Heart right ventricle (tissue), 16 donors: ENCODE measurements at places on chromosomes 1 and 21.
A peak's percentile ranks its signal among the peaks of the same experiment; 100 is the strongest.

DNA sequence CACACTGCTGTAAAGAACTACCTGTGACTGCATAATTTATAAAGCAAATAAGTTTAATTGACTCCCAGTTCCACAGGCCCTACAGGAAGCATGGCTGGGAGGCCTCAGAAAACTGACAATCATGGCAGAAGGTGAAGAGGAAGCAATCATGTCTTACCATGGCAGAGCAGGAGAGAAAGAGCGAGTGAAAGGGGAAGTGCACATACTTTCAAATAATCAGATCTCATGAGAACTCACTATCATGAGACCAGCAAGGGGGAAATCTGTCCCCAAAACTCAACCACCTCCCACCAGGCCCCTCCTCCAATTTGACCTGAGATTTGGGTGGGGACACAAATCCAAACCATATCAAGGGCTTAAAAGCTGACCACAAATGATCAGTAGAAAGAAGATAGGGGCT is 493.2 kb downstream of the PTPRC start:
- no peak for DNase-seq

DNA sequence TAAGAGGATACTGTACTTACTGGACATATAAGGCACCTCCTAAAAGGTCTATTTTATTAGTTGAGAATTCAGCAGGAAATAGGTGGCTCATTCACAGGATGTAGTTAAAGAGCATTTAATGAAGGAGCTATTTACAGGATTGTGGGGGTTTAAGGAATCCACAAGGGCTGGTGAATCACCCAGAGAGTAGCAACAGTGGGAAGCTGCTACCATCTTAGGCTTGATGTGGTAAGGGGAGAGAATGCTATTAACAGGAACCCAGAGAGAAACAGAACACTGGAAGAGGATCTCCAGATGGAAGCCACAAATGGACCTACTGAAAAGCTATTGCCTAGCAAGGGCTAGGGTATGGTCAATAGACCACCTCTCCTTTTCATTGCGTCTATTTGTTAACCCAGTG is 52.0 kb upstream of the COL11A1 start:
- DNase-seq = no peak

DNA sequence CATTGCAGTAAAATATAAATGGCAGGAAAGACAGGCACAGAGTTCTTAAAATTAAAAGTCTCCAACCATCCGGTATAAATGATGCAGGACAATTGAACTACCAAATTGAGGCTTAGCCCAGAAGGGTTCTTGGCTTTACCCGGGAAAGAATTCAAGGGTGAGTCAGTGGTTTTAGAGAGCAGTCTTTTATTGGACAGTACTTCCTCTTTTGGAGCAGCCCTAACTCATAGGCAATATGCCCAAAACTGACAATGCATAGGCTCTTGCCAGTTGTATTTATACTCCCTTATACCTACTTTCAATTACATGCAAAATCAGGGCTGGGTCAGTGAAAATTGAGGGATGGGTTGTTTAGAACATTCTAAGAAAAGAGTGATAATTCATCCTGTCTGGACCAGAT is 1628.9 kb upstream of the PRMT6 start:
- no peak for DNase-seq

- no peak for DNase-seq
Measured at GRCh38 chr1:146001709-146002108, 5.3 kb upstream of the TXNIP start.

DNA sequence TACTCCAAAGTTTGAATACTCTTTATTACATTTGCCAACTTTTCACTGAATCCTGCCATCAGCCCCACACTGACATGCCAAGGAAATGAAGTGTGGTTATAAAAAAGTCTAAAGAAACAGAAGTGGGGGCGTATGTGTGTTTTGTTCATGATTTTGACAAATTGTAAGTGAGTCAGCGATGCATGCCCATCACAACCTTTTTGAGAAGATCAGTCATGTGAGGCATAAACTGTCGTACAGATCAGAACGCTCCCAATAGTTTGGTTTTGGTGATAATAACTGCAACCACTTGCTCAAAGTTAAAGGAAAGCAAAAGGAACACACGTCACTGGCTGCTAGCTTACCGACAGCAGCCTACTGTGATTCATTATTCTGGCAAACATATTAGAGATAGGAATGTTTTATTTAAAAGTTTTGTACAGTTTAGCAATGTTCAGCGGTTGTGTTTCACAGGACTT is 95.6 kb downstream of the RGS2 start:
- no peak for DNase-seq

- DNase-seq = no peak
Measured at GRCh38 chr1:157088607-157089006, 11.0 kb downstream of the ETV3L start.

DNA sequence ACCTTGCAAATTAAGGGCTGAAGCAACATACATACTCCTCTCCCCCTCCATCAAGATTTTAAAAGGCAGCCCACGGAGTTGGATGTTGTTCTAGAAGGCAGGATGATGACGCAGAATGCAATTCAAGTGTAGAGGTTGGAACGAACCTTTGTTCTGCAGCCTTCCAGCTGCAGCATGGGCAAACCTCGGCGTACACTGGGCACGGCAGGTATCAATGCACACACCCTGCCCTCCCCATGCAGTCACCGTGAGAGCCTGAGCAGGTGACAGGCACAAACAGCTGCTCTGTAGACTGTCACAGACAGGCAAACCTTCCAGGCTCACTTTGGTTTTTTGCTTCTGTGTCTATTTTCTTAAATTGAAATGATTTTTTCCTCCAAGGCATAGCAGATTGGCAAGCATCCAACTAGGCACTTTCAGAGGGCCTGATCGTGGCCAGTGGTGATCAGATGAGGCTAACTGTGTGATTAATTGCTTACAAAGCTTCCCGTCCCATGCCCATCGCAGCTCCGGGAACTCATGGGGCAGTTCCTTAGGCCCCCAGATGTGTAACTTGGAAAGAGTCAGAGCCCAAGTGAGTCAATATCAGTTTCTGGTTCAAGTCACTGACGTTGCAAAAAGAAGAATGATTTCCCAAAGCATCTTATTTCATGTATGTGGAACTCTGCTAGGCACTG is 82.3 kb downstream of the ITPKB start:
- no peak for DNase-seq

GRCh38 chr1:24861821-24862727 is 68.0 kb downstream of the RUNX3 start:
- DNase-seq = no peak

- DNase-seq = peak; percentile 32
Measured at GRCh38 chr1:193111641-193112090, 6.5 kb upstream of the GLRX2 start.
